ENCODE measurements at places on chromosomes 1 and 21.

GRCh38 chr1:7856345-7856744 lies 3.5 kb upstream of the UTS2 start:
- DNase-seq, result no peak

- DNase-seq, result no peak
These were observed 66.7 kb downstream of the TLR5 start for GRCh38 chr1:223076362-223076761.

DNA sequence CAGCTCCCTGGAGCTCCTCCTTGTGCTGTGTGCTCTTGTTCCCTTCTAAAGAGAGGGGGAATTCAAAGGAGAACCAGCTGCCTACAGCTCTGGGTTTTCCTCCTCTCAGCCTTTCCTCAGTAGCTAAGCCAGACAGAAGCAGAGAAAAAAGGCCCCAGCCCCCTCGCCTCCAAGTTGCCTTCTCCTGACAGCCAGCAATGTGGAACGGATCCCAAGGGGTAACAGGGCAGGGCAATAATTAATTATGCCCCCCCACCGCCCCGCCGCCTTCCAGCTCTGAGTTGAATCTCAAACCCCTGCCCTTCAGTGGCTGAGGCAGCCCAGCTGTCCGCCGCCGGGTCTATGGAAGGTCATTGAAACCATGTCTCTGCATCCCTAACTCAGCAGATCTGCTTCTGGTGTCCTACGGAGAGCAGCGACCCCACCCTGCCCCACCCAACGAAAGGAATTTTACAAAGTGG lies 69.0 kb upstream of the GOLT1A start:
- DNase-seq, result no peak

- no peak for DNase-seq
These were observed 7.0 kb upstream of the ABCD3 start for GRCh38 chr1:94411237-94411636.

GRCh38 chr1:75265792-75266191 lies 131.6 kb downstream of the LHX8 start:
- DNase-seq, result no peak

DNA sequence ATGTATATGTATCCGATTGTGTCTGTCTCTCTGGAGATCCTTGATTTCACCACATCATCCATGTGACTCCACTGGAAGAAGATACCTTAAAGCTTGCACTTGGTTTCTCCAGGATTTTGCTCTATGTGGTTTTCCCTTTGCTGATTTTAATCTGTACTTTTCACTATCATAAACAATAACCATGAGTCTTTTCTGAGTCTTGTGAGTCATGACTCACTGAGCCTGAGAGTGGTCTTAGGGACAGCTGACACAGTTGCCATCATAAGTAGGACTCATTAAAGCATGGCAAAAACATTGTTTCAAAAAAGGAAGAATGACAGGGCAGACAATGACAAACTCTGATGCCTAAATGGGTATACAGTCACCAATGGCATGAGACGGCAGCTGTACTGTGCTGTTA lies 226.2 kb downstream of the AKT3 start:
- DNase-seq, result no peak

DNA sequence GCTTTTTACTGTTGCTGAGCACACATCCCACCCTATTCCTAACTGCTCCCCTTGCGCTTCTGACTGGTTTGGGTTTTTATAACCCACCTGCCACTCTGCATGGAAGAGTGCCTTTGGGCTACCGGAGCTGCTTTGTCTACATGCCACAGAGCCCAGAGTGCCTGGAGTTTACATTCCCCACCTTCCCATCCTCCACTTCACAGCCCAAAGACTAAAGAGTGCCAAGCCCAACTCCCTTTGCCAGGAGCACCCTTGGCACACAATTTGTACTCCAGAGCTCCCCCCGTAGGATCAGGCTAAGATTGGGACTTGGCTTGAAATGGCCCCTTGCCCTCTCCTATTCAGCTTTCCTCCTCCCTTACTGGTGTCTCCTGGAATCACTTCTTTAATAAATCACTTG lies 63.3 kb downstream of the LHX9 start:
- no peak for DNase-seq

- no peak for DNase-seq
These were observed 51.2 kb downstream of the EXO1 start for GRCh38 chr1:241899210-241899609.

GRCh38 chr1:116911188-116911553 lies 1.5 kb downstream of the PTGFRN start:
- no peak for DNase-seq

- no peak for DNase-seq
These were observed 299 bp upstream of the PROX1 start for GRCh38 chr1:213987422-213987926.

GRCh38 chr1:29643281-29643680 lies 407.0 kb downstream of the PTPRU start:
- DNase-seq, result no peak

DNA sequence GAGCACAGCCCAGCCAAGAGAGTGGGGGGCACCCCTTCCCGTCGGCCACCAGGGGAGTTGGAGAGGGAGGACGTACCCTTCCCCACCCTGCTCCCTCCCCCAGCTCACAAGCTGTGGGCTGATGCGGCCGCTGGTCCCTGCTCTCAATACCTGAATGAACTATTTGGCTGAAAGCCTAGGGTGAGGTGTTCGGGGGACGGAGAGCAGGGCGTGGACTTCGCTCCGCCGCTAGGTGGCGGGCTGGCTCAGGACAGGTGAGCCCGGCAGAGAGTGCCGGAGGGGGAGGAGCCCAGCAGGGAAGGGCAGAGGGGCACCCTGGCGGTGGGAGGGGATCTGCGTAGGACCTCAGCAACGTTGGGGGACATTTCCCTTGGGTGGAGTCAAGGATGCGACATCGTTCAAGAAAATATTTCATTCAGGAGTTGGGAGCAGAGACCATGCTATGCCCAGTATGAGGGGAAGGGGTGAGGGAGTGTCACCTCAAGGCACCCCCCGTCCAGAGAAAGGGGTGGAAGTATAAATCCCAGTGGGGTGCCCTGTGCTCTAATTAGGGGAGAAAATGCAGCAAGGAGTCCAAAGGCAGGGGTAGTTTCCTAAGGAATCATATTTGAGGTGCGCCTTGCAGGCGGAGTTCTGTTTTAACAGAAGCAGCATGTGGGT lies 12.0 kb upstream of the RHBG start:
- peak; percentile 36 for DNase-seq
